ENCODE measurements at places on chromosomes 16 and 17.

DNA sequence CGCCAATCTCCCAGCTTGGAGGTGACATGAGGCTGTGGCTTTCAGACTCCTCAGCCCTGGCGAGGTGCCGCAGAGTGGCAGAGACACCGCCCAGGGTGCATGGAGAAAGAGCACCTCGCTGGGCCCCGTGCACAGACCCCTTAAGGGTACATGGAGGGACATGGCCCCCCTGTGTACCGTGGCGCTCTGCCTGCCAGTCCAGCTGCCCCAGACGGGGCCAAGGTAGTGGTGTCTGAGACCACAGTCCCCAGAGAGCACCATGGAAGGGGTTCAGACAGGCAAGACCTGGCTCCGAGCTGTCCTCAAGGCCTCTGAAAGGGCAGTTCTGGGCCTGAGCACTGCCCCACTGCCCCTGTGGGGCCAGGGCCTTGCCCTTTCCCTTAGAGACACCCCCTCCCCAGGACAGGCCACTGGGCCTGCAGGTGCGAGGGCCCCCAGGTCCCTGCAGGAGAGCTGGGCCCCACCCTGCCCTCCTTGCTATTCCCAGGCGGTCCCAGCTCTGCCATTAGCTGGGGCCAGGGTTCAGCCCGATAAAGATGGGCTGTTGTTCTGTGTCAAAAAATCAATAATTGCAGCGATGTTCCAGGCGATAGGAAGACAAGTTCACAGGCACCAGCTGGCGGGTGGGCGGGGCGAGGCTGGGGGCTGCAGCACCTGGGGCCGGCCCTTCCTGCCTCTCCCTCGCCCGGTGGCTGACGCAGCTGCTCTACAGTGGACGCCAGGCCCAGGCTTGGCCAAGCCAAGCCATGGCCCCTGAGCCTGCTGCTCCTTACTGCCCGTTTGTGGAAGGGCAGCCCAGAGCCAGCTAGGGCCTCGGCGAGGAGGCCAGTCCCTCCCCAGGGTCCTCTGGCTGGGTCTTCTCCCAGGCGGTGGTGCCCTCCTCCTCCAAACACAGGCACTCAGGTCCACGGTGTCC, 51.7 kb downstream of the ZFPM1 start:
- no peak for DNase-seq

DNA sequence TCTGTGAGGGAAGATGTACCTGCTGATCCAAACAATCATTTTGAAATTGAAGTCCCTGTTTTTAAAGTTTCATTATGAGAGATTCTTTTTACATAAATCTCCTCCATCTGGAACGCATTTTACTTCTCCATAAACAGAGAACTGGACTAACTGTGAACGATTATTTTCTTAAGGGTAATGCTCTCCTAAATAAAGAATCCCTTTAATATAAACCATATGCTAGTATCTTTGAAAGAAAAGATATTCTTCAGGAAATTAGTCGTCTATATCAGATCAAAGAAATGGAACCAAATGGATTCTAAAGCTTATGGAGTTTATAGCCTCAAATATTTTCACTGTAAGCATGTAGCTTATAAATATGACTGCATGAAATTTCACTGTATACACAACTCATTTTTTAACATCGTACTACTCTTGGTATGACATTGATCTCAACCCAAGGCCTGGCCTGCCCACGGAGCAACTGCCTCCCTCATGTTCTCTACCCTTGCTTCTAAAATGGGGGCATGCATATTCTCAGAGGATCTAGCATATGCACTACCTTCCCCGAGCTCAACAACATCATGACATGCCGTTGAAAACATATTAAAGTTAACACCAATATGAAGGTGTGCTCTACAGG, 66.4 kb downstream of the MYH10 start:
- DNase-seq, result peak; percentile 86

- no peak for DNase-seq
Measured at GRCh38 chr17:58436805-58437239, 19.5 kb upstream of the RNF43 start.

GRCh38 chr16:50169555-50170096, 16.5 kb downstream of the TENT4B start:
- no peak for DNase-seq

DNA sequence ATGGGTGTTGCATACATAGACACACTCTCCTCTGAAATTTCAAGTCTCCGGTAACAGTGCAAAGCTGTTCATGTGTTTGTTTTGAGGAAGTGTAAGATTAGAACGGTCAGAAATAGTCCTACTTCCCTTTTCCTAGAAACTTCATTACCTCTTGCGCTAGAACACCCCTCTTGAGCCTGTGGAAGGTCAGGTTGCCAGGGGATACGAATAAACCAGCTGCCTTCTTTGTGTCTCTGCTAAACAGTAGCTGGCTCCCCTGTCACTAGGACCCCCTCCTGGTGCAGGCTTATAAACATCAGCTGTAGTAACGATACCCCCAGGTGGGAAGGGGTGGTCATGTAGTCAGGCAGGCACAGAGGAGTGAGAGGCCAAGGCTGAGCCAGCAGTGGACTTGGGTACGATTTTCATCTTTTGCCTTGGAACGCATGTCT, 113.4 kb upstream of the RCVRN start:
- no peak for DNase-seq

GRCh38 chr16:14438256-14438655, 191.8 kb downstream of the PARN start:
- DNase-seq, result no peak

GRCh38 chr16:67202956-67203493, 4.1 kb downstream of the ELMO3 start:
- DNase-seq, result no peak

GRCh38 chr16:84378567-84378966, 10.2 kb downstream of the ATP2C2 start:
- DNase-seq, result no peak

DNA sequence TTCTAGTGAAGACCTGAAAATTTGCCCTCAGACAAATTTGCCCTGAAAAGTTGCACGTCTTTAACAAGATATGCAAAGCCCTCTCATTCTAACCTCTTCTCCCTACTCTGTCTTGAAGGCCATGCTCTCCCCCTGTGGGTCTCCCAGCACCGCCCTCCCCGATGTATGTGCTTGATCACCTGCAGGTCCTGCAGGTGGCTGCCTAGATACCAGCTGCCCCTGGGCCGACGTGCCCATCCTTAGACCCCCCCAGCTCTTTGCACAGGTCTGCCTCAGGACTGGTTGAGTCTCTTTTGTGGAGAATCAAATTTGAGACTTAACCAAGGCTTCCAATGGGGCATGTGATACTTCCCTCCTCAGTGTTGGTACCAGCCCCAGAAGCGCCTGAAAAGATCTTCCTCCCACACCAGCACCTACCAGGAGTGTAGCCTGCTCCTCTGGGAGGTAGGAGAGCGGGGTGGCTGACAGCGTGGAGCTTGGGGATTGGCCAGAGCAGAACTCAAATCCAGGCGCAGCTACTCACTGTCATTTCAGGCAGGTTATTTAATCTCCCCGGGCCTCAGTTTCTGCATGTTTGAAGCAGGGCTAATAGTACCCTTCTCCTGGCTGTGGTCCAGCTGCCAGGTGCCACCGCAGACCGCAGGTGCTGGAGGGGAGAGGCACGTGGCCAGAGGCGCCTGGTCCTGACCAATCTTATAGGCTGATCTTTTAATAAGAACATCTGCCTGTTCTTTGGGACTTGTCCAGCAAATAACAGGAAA, 4.5 kb upstream of the MRPL38 start:
- no peak for DNase-seq

DNA sequence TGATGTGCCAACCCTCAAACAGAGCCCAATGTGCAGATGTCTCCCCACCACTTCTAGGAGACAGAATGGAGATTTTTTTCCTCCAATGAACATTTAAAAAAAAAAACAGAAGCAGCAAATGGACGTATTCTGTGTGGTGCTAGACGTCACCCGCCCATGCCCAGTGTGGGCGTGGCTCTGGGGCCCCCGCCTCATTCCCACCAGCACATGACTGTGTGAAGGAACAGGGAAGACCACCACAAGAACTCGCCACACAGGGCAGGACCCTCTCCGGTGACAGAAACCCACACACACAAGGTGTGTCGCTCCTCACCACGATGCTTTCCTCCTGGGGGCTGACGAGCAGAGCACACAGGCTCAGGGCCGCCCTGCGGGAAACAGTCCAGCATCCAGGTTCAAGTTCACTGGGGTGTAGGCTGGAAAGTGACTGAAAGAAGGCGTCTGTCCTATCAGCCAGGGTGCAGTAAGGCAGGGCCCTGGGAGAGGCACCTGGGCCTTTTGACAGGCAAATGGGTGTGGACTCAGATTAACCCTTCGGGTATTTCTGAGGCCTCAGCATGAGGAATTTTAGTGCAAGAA, 53.5 kb downstream of the KLHDC4 start:
- no peak for DNase-seq

DNA sequence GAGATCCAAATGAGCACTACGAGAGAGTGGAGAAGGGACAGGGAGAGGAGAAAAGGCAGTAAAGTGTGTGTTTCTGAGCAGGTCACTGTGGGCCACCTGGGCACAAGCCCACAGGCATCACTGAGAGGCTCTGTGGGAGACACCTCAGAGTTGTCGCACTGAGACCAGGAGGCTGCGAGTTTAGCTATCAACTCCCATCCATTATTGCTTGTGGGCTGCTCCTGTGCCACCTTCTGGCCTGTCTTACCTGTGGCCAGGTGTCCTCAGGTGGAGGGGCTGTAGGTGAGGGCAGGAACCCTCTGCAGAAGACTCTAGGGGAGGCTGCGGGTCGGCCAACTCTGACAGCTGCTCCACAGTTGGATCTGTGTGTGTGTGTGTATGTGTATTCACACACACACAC, 2.5 kb upstream of the PRR29 start:
- DNase-seq, result no peak

GRCh38 chr16:24980077-24980793, 34.9 kb downstream of the ARHGAP17 start:
- no peak for DNase-seq

GRCh38 chr17:42321555-42321954, 33.3 kb downstream of the STAT5A start:
- no peak for DNase-seq

GRCh38 chr16:87472935-87473334, 19.9 kb downstream of the ZCCHC14 start:
- DNase-seq, result no peak

- DNase-seq, result no peak
Measured at GRCh38 chr17:44766409-44767038, 7.7 kb downstream of the ADAM11 start.

DNA sequence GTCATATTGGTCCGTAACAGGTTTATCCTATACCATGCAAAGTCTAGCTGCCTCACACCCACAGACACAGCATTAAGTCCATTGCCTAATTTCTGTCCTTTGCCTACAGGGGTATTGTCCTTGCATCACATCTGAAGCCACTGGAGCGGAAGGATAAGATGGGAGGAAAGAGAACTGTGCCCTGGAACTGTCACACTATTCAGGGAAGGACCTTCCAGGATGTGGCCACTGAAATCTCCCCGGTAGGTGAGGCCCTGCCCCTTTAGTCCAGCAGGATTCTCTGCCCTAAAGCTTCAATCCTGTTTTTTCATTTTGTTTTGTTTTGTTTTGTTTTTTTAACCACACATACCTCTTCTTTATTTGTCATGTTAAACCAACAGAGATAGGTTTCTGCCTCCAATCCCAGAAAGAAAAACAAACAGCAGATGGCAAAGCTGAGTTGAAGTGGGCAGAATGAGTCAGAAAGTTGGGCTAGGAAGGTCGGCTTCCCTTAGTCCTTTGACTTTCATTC, 2.2 kb upstream of the EFTUD2 start:
- DNase-seq, result peak; percentile 78

- DNase-seq, result no peak
Measured at GRCh38 chr16:9176547-9177418, 85.3 kb downstream of the HAPSTR1 start.

DNA sequence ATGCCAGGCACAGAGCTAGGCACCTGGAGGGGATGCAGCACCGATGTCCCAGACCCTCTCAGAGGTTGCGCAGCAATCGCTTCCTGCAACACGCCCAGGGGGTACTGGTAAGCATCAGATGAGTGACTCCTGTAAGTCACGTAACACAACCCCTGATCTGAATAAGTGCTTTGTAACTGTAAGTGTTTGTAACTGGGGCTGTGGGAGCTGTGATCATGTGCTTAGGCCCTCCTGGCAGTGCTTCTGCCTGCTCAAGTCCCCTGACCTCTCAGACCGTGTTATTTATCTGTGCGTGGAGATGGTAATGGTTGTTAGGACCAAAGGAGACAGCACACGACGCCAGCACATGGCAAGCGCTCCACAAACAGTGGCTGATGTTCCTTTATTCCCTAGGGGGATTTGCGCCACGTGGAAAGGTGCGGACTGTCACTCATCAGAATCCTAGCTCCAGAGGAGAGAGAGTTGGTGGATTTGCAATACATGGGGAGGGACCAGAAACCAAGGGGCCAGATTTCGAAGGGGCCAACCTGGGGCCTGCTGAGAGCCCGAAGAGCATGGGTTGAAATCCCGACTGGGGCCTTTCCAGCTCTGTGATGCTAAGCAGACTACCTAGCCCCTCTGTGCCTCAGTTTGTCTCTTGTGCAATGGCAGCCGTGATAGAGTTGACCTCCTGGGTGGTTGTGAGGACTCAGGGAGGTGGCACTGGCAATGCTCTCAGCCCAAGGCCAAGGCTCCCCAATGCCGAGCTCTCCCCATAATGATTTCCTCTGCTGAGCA, 151.8 kb downstream of the IRF8 start:
- no peak for DNase-seq

DNA sequence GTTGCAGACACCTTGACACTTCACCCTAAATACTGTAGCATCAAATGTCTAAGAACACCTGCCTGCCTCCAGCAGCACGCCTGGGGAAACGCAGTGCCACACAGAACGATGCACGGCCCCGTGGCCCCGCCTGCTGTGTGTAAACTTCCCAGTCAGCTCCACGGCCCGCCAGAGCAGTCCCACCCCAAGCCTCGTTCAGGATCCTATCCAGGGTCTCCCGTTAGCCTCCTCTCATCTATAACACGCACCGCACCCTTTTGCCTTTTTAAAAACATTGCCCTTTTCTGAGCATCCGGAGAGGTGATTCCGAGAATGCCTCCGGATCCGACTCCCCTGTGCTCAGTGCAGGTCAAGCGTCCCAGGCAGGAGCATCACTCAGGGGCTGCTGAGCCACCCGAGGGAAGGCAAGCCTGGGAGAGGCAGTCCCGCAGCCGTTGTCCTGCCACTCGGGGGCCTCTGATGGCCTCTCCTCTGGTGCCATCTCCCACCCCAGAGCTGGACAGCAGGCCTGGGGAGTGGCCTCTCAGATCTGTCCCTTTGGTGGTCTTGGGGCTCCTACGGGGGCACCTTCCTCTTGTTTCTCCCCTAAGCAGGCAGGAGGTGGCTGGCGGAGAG, 37.9 kb upstream of the SLC38A10 start:
- DNase-seq, result no peak

DNA sequence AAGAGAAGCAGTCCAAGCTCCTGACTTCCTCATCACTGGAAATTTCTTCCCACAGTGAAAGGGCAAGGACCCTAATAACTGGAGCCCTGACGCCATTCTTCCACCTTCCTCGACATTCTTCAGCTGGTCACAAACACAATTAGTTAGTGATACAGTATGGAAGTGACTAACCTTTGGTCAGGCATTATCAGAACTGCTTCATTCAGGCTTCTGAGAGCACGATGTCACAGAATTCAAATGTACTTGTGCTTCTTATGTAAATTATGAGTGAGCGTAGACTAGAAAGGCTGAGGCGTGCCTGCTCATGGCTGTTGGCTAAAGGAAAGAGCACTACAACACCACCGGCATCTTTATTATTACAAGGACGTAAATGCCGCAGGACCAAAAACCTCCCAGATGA, 302.9 kb upstream of the AXIN2 start:
- DNase-seq, result no peak
